ENCODE measurements at places on chromosomes 13 and 19.

DNA sequence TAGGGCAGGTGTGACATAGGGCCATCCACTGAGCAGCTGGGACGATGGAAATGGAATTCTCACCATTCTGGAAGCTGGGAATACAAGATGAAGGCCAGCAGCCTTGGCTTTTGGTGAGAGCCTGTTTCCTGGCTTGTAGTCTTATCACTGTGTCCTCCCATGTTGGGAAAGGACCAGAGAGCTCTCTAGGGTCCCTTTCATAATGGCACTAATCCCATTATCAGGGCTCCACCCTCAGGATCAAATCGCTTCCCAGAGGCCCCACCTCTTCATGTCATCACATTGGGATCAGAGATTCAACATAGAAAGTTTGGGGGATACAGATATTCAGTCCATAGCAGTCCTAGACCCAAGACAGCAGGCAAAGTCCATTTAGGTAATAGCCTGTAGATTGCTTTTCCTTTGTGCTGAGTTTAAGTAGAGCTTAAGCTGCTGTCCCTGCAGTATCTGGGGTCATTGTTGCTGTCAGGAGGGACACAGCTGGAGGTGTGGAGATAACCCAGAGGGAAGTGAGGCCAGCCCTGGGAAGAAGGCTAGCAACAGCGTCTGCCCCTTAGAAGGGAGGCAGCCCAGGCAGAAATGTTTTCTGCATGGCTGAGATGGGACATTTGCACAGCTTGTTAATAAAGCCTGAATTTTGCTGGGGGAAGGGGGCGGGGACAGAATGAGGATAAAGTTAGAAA is 136.5 kb upstream of the GPR12 start:
- DNase-seq, result no peak

DNA sequence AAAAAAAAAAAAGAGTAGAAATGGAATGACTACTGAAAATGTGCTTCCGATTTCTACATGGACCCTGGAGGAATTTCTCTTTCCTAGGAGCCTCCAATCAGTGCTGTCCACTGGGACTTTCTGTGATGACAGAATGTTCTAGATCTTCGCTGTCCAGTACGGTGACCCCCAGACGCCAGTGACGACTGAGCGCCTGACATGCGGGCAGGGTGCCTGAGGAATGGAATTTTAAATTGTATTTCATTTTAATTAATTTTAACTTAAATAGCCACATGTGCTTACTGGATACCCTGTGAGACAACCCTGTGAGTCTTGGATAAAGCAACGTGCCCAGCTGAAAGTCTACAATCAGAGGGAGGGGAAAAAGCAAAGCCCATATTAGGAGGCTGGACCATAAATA is 4.1 kb upstream of the TLE6 start:
- DNase-seq, result no peak

GRCh38 chr13:37382146-37382545 is 216.4 kb downstream of the POSTN start:
- no peak for DNase-seq

DNA sequence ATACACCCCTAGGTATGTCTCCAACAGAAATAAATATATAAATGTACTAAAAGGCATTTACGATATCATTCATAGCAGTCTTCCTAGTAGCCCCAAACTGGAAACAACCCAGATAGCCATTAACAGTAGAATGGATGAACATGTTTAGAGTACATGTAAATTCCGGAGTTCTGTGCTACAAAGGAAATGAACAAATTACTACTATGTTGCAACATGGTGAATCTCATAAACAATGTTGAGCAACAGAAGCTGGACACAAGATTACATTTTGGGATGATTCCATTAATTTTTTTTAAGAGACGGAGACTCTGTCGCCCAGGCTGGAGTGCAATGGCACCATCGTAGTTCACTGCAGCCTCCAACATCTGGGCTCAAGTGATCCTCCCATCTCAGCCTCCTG is 5.9 kb upstream of the SLC7A10 start:
- DNase-seq, result no peak

DNA sequence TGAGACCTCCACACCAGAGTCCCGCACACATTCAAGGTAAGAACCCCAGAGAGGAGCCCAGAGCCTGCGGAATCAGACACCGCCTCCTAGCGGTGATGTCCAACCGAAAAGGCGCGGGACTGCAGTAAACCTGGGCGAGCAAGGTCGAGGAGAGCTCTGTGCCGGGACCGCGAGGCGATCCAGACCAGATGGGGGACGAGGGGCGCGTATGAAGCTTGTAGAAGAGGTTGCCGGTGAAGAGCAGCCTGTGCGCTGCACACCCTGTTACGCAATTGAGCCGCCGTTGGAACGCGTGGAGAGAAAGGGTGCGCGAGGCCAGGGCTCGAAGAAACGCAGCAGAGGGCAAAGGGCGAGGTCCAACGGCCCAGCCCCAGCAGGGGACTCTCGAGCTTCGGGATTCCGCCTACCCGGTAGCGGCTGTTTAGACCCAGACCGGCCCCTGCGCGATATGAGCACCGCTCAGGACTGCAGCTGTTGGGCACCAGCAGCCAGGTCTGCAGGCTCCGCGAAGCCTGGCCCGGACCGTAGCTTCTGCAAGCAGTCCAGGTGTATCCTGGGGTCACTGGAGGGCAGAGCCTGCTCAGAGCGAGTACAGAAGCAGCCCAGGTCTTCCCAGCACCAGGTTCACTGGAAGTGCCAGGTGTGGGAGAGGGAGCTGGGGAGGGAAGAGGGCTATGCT is 65.9 kb upstream of the ZNF599 start:
- no peak for DNase-seq

DNA sequence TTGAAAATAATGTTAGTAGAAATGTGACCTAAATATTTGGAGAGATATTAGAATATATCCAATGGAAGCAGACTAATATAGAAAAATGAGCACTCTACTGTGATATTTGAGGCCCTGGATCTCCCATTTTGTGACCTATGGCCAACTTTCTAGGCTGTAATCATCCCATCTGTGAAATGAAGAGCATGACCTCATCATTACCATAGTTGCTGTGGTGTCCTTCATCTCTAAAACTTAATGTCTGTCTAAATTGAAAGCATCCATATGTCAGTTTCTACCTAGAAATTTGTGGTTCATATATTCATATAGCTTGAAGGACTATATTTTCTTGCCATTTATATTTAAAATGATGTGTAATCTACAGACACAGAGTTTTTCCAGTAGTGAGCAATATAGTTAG is 41.6 kb downstream of the PAN3 start:
- DNase-seq, result no peak

DNA sequence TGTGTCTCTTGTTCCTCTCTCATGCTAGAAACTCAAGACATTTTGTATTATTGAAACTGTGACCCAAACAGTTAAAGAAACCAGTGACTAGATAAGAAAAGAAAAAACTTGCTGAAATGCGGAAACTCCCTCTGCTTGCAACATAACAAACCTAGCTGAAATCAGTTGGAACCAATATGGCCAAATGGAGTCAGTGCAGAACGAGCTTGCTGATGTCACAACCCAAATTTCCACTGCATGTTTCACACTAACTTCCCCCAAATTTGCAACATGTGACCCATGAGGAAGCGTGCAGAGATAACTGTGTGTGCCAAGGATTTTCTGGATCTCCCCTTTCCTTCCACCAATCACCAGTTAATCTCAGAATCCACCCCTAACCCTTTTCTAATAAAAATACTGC is 208.0 kb downstream of the DLEU7 start:
- DNase-seq, result no peak

DNA sequence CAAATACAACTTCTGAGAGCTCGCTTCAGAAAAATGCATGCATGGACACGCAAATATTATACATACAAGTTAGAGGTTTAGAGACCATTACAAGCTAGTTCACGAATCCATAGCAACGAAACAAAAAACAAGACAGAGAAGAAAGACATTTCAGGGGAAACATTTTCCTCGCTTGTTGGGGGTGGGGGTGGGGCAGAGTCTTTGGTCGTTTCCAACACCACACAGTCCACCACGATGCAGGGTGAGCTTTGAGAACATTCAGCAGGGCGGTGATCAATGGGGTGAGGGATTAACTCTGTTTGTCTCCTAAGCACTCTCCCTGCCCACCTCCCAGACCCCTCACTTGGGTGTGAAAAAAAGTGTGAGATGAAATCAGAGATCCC is 651 bp downstream of the OXGR1 start:
- no peak for DNase-seq

DNA sequence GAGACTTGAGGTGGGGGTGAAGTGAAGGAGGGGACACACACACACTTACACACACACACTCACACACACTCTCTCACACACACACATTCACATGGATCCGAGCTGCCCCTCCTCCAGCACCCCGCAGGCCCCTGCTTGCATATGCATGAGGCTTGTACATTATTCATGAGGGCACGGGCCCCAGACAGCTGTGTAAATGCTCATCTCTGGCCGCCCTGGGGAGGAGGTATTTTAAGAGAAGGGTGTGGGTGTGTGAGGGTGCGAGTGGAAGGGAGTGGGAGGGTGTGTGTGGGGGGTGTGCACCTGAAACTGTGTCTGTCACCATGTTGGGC is 2.4 kb downstream of the NCAN start:
- DNase-seq, result no peak

DNA sequence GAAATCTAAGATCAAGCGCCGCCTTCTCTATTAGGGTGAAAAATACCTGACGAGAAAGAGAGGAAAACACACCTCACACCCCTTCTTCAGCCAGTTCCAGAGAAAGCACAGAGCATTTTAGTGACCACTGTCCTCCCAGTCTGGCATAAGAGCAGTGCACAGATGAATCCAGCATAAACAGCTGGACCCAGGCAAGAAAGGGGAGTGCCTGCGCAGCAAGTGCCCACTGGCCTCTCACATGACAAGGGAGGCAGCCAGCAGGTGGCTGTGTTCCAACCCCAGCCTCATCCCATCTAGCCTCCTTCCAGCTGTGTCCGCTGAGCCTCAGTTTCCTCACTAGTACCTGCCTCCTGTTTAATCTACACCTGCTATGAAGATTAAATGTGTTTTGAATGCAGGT is 8.0 kb downstream of the MED26 start:
- no peak for DNase-seq

- DNase-seq, result no peak
Observed at GRCh38 chr13:44337581-44337980, 36.0 kb upstream of the SERP2 start.

GRCh38 chr19:52492201-52492993 is 35.1 kb upstream of the ZNF808 start:
- no peak for DNase-seq

- no peak for DNase-seq
Observed at GRCh38 chr13:19283836-19284235, 102.2 kb upstream of the TUBA3C start.

- no peak for DNase-seq
Observed at GRCh38 chr13:35498231-35498630, 21.7 kb upstream of the MAB21L1 start.

DNA sequence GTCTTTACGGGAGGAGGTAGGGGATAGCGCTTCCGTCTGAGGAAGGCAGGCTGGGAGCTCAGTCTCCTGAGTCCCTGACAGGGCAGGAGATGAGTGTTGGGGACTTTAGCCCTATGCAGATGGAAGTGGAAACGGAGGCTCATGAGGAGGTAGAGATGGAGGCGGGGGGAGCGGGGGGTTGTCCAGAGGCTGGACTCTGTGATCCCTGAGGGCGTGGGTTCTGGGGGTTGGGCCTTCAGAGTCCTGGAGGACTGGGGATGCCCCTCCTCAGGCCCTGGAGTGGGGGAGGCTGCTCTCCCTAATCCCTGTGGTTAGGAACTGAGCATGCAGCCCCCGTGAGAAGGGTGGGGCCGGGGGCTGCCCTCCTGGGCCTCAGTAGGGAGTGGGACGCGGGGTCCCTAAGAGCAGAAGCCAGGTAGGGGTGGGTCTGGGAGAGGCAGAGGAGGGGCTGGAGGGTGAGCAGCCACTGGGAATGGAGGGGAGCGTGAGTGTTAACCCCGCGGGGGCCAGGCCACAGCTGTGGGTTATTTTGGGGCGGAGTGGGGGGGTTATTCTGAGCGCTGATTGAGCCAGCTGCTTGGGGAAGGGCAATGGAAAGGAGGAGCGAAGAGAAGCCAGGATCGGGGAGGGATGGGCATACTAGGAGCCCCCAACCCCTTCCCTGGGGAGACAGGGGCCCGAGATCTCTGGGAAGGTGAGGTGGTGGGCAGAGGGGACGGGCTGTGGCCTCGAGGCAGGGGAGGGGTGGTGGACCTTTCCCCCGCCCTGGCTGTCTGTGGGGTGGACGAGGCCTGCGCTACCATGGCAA is 2.8 kb downstream of the GRIN2D start:
- DNase-seq, result no peak

GRCh38 chr19:14475251-14476073 is at the start of gene PTGER1:
Gene PTGER1, minus strand, starts transcription at chr19:14475354. Its CDS starts 1,034 bp downstream, at chr19:14474320.
- no peak for DNase-seq

DNA sequence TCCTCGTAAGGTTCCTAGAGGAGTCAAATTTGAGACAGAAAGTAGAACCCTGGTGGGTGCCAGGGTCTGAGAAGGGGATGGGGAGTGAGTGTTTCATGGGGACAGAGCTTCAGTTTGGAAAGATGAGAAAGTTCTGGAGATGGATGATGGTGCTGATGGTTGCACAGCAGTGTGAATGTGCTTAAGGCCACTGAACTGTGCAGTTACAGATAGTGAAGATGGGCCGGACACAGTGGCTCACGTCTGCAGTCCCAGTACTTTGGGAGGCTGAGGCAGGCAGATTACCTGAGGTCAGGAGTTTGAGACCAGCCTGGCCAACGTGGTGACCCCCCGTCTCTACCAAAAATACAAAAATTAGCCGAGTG is 917 bp downstream of the SPC24 start:
- no peak for DNase-seq

DNA sequence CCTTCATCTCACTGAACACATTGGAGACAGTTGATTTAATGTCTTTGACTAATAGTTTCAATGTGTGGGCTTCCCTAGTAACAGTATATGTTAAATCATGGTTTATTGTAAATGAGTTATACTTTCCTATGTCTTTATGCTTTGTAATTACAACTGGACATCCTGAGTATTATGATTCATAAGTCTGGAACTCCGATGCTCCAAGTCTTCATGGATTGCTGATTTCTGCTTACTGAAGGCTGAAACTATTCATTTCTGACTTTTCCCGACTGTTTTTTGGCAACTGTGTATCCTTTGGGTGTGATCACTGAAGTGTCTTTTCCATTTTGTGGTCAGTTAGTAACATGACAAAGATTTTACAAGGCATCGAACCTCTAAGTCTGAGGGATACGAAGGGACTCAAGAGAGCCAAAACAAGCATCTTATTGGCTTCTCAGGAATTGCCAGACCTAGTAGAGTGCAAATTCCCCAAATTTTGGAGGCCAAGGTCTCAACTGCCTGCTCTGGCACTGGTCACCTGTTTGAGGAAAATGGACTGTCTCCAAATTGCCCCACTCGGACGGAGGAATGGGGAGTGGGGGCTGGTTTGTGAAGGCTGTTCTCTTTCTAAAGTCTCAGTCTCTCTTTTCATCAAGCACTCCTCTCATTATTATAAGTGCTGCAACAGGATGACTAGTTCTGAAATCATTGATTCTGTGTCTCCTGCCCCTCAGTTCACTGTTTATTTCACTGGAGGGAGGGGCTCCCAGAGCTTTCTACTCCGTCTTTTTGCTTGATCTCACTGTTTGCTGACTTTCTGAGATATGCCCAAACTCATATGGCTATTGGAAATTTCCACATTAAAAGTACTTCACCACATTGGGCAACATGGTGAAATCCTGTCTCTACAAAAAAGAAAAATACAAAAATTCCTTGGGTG is 20.2 kb upstream of the CD70 start:
- no peak for DNase-seq

GRCh38 chr19:44969437-44969836 is 14.3 kb downstream of the CLPTM1 start:
- DNase-seq, result no peak

All from T-helper 22 cell (primary cell).